Activated T-cell treated with anti-CD3 and anti-CD28 coated beads, Interleukin-2, amount 50 U/mL, for 1 hour (primary cell): ENCODE measurements at places on chromosomes 11 and 22.

DNA sequence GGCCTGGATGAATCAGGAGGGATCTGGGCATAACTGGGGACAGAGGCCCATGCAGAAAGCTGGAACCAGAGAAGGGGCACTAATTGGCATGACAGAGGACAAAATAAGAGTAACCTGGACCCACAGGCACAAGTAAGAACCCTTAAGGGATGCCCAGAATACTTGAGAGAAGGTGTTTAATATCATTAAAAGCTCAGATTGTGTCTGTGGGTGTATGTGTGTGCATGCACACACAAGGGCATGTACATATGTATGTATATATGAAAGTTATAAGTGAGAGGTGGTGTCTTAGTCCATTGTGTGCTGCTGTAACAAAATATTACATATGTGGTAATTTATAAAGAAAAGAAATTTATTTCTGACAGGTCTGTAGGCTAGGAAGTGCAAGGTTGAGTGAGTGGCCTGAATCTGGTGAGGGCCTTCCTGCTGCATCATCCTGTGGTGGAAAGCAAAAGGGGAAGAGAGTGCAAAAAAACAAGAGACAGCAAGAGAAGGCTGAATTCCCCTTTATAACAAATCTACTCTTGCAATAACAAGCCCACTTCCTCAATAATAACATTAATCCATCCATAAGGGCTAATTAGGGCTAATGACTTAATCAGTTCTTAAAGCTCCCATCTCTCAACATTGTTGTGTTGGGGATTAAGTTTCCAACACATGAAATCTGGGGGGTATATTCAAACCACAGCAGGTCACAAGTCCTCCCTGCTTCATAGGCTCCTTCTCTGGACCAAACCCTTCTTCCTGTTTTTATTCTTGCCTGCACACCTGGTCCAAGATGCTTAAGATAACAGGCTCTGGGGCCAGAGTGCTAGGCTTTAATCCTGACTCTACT lies 68.3 kb upstream of the POU2AF2 start:
- DNase-seq = no peak

GRCh38 chr11:62543680-62544444 lies 2.7 kb downstream of the AHNAK start:
- DNase-seq = no peak

DNA sequence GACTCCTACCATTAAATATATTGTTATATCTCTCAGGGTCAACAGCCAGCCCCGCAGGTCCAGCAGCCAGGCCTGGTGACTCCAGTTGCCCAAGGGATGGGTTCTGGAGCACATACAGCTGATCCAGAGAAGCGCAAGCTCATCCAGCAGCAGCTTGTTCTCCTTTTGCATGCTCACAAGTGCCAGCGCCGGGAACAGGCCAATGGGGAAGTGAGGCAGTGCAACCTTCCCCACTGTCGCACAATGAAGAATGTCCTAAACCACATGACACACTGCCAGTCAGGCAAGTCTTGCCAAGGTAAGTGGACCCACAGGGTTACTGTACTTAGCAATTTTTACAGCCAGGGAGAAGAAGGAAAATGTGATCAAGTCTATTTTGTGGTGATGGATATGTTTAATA lies 35.1 kb downstream of the EP300 start:
- no peak for DNase-seq

- no peak for DNase-seq
Observed at GRCh38 chr11:96367342-96367741, 22.4 kb downstream of the CCDC82 start.

GRCh38 chr22:19715188-19715930 lies 1.1 kb downstream of the SEPTIN5 start:
- DNase-seq = no peak
